IgD-negative memory B cell (primary cell): ENCODE measurements at places on chromosomes 16 and 17. TPM values are rescaled to one million over a fixed set of nuclear protein-coding genes. Genes with fewer than 3 reads are reported as not detected.

Gene CNTNAP4
- polyA plus RNA-seq: not detected

Gene TNFRSF17
- 83.0 TPM for polyA plus RNA-seq

Gene PRDM7
- not detected for polyA plus RNA-seq

Gene GP1BA
- polyA plus RNA-seq: 0.26 TPM

Gene DHRS7C
- polyA plus RNA-seq: not detected
